ENCODE measurements at places on chromosomes 12 and 14.

GRCh38 chr14:104355101-104356019 lies 217.0 kb downstream of the KIF26A start:
- DNase-seq, result no peak

- no peak for DNase-seq
These were observed 49.5 kb downstream of the ATP2A2 start for GRCh38 chr12:110330544-110330943.

DNA sequence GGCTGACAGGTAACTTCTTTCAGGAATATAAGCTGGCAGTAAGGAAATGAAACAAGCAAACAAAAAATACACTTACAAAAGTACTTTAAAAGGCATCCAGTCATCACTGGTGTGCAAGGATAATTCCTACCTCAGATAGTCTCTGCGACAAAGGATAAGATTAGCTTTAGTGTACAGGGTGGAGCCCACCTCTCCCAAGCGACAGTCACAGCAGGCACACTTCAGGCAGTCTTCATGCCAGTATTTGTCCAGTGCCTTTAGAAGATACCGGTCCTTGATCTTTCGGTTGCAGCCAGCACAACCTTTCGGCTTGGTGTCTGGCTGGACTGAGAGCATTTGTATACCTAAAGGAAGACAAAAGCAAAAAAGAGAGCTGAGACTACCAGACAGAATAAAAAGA lies 5.4 kb downstream of the LMO3 start:
- peak; percentile 46 for DNase-seq

DNA sequence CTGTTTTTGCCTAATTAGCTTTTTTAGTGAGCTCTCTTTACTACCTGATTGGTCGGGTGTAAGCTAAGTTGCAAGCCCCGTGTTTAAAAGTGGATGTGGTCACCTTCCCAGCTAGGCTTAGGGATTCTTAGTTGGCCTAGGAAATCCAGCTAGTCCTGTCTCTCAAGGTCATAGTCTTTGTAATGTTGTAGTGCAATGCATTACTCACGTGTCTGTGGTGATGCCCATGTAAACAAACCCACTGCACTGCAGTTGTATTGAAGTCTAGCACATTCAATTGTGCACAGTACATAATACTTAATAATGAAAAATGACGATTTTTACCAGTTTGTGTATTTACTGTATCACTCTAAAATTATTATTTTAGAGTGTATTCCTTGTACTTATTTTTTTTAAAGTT lies 335.5 kb downstream of the NUAK1 start:
- no peak for DNase-seq

DNA sequence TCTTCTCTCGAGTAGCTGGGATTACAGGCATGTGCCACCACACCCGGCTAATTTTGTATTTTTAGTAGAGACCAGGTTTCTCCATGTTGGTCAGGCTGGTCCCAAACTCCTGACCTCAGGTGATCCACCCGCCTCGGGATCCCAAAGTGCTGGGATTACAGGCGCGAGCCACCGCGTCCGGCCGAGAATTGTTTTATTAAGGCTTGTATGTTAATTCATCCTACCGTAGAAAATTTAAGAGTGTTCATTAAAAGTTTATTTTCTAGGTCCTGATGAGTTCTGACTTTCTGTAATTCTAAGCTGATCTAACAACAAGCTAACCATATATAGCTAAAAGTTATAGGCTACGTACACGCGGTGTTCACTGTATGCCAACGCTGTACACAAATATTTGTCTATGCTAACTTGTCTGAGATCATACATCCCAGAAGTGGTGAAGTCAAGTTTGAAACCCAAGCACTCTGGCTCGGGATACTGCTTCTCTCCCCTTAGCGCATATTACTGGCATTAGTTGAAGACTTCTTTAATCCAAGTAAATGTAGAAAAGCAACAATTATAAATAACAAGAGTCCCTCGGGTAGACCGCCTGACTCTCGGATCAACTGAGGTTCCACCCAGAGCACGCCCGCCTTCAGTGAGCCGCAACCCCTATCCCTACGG lies 570 bp upstream of the MRPS35 start:
- no peak for DNase-seq

DNA sequence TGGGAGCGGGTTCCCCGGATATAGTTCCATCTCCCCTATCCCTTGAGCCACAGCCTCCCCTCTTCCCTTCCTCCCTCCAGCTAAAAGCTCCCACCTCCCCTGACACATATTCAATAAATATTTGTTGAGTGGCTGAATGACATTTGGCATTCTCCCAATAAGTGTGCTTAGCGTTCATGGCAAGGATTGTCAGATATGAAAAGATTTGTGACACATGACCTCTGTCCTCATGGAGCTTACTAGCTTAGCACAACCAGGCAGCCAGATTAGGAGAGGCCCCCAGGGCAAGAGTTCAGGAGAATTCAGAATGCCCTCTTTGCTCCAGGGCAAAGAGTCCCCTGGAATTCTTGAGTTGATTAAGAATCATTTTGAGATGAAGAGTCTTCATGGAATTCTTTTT lies 22.5 kb upstream of the SLC6A12 start:
- DNase-seq, result no peak

DNA sequence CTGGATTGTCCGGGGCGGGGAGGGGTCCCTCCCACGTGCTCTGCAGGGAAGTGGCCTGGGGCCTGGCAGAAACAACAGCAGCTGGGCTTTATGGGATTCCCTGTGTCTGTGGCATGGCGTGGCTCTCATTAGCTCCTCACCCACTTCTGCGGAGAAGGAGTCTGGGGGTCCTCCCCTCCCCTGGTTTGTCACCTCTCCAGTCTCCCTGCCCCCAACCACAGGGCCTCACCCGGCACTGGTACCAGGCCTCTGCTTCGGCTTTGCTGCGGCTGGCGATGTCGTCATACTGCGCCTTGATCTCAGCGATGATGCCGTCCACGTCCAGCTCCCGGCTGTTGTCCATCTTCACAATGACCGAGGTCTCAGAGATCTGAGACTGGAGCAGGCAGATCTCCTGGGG lies 6.4 kb downstream of the KRT82 start:
- DNase-seq, result no peak

- DNase-seq, result no peak
These were observed 3.6 kb downstream of the PAPLN start for GRCh38 chr14:73240816-73241480.

GRCh38 chr12:77072833-77073495 lies 7.6 kb upstream of the E2F7 start:
- no peak for DNase-seq

GRCh38 chr14:90451443-90451842 lies 54.6 kb downstream of the CALM1 start:
- no peak for DNase-seq

DNA sequence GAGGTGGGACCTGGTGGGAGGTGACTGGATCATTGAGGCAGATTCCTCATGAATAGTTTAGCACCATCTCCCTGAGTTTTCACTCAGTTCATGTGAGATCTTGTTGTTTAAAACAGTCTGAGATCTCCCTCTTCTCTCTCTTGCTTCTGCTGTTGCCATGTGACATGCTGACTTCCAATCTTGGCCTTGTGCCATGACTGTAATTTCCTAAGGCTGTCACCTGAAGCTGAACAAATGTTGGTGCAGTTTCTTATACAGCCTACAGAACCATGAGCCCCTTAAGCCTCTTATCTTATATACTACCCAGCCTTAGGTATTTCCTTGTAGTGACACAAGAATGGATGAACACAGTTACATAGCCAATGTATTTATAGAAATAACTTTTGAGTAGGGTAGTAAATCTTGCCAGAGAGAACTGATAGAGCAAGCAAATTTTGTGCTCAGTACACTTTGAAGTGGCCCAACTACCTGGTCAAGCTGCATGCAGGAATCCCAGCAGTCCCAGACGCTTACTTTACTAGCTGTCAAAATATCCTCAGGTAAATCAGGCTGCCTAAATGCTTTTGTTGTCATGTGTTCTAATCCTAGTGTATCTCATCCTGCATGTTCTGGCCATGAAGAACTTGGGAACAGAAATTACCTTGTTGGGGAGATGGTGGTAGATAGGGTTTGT lies 445.6 kb upstream of the MIS18BP1 start:
- no peak for DNase-seq

GRCh38 chr12:123354600-123354999 lies 10.0 kb downstream of the SBNO1 start:
- no peak for DNase-seq

DNA sequence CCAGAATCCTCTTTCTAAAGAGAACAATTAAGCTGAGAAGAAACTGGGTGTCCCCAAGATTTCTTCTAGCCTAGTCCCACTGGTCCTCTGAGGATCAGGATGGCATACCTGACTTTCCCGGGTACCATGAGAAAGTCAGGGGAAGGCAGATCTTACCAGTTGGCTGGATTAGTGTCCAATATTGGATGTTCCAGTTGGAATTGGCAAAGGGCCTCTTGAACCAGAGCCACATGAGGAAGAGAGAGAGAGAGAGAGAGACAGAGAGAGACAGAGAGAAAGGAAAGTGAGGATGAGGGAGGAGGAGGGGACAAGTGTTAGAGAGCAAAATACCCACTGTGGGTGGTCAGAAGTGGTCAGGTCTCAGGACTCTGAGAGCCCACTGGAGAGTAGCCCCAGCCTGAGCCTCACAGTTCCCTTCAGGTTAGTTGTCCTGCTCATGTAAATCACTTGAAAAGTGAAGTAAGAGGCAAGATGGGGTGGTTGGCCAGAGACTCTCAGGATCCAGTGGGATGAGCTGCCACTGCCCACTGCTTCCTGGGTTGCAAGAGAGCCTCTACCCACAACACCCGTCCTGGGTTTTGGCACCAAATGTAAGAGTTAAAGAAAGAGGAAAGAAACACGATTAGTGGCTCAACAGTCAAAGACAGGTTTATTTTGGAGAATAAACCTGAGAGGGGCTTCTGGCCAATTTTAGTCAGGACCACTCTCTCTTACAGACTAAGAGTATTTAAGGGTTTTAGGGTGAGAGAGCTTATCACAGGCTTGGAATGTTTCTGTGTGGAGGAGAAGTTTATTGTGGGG lies 28.4 kb upstream of the A2M start:
- DNase-seq, result no peak

- no peak for DNase-seq
These were observed 1.4 kb downstream of the BAZ1A start for GRCh38 chr14:34873589-34874385.

DNA sequence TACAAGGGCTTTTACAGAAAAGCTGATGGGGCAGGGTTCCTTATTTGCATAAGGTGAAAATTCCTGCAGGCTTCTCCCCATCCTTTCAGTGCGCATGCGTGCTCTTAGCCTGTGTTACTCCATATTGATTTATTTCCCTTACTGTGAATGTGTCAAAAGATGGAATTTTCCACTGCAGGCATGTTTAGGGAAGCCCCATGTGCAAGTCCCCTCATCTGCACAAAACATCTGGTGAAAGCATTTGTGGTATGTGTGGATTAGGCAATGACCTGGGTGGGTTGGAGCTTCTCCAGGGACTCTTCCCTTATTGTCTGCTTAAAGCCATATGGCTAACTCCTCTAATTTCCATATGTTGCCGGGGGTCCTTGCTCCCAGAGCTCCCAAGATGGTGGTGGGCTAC lies 912.7 kb upstream of the LRFN5 start:
- no peak for DNase-seq

DNA sequence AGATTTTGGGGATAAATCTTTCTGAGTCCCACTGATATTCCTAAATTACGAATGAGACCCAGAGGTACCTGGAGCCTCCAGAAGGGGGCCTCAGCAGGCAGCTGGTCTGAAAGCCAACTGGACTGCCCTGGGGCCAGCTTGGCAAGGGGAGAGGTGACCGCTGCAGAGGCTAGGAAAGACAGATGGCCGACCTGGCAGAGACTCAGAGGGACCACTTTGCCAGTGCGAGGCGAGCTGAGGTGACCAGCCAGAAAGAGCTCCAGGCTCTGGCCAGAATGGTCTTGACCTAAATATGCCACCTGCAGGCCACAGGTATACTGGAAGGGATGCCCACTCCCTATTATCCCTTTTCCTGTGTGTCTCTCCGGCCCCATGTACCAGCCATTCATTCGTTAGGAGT lies 256.8 kb upstream of the GARIN6 start:
- DNase-seq, result no peak

- no peak for DNase-seq
These were observed 57.9 kb downstream of the FUT8 start for GRCh38 chr14:65470404-65470880.

DNA sequence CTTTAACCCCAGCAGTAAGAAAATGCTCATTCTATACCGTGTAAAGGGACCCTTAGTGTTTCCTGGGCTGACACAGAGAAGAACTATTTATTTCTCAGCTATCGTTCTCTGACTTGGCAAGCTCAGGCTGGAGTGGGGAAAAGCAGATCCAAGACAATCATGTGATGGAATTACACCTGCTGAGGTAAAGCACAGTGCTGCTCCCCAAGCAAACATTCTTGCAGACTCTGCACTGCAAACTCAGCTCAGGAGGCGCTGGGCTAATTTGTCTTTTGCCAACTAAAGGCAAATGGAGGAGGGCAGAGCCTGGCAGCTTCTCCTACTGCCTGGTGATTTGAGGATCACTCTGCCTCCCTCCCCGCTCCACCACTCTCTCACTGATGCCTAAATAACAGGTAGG lies 57.8 kb upstream of the FUT8 start:
- no peak for DNase-seq

- no peak for DNase-seq
These were observed 121.4 kb downstream of the RGS6 start for GRCh38 chr14:72053651-72054050.

DNA sequence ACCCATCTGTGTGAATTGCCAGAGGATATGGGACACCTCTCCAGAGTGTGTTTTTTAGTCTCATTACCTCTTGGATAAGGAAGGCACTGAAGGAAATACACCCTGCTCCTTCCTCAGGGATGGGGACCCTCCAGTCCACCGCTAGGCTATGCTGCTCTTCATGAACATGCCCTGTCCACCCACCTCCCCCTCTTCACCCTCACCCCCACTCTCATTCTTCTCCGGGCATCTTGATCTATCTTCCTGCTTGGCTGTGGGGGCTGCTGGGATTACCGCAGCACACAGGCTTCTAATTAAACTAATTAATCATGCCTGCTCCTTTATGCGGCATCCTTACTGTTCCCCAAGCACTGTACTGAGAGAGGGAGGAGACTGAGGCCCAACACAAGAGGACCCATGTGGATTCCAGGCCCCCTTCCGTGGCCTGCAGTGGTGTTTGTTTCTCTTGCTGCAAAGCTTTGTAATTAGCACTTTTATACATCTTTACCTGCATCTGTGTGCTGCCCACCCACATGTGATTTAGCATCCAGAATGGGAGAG lies 7.6 kb upstream of the PDE1B start:
- DNase-seq, result no peak

GRCh38 chr12:124126950-124127655 lies 154.1 kb downstream of the ZNF664 start:
- DNase-seq, result no peak

- DNase-seq, result no peak
These were observed 54.3 kb upstream of the TMX1 start for GRCh38 chr14:51185754-51186153.

- peak; percentile 58 for DNase-seq
These were observed 114.6 kb downstream of the PPFIA2 start for GRCh38 chr12:81644503-81644902.

GRCh38 chr12:113955109-113955970 lies 10.8 kb downstream of the RBM19 start:
- DNase-seq, result no peak

GRCh38 chr14:65927931-65928356 lies 515.4 kb downstream of the FUT8 start:
- no peak for DNase-seq
